AG10803 (cell line): ENCODE measurements at places on chromosomes 2 and 18.
A peak's percentile ranks its signal among the peaks of the same experiment; 100 is the strongest.

- no peak for DNase-seq
These were observed 20.9 kb downstream of the ITM2C start for GRCh38 chr2:230885463-230886130.

- DNase-seq, result no peak
These were observed 109.5 kb upstream of the BCL2L11 start for GRCh38 chr2:111011218-111011617.

- no peak for DNase-seq
These were observed 419 bp upstream of the GPR55 start for GRCh38 chr2:230925443-230925878.

- peak; percentile 99 for DNase-seq
These were observed 3.8 kb downstream of the TGIF1 start for GRCh38 chr18:3453540-3454364.

DNA sequence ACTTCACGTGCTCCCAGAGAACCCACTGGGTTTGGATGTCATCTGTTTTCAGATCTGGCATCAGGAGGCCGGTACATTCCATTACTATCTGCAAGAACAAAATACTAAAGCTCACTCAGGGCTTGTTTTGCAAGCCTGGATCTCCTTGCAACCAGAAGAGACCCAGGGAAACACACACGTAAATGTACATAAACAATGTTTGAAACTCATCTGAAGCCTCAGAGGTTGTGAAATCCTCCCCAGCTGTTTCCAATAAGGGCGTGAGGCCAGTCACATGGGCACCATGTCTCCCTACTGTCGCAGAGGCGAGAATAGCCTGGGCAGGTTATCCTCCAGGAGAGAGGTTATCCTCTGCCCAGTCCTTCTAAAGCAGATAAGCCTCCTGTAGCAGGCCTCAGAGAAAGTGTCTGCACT is 186.9 kb downstream of the GFPT1 start:
- DNase-seq, result peak; percentile 97
